ENCODE measurements at places on chromosomes 13 and 19.

DNA sequence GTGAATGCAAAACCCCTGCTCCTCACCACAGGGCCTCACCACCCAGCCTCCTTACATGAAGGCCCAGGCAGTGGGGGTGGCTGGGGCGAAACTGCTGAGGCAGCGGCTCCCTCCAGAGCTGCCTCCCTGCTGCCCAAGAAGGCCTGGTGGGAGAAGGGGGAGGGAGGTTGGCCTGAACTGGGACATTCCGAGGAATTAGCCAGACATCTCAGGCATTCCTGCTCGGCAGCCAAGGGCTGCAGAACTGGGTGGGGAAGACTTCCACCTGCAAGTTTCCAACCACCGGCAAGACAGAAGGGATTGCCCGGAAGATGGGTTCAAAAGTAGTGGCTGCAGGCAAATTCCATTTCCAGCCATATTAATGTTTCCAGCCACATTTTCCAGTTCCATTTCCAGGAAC, 2.3 kb upstream of the PSPN start:
- H3K4me1 ChIP-seq: peaks cover 5% of the 10 kb centered on the region
- DNase-seq: no peak
- no peaks in the 10 kb centered on the region for H3K27me3 ChIP-seq
- H3K27ac ChIP-seq: no peak overlapping the region
- H3K36me3 ChIP-seq: no peaks in the 10 kb centered on the region

GRCh38 chr13:110424569-110425443, 117.7 kb downstream of the COL4A2 start:
- H3K27ac ChIP-seq: no peak overlapping the region
- no peak for DNase-seq
- H3K27me3 ChIP-seq: no peaks in the 10 kb centered on the region
- no peak overlapping the region for H3K4me3 ChIP-seq

DNA sequence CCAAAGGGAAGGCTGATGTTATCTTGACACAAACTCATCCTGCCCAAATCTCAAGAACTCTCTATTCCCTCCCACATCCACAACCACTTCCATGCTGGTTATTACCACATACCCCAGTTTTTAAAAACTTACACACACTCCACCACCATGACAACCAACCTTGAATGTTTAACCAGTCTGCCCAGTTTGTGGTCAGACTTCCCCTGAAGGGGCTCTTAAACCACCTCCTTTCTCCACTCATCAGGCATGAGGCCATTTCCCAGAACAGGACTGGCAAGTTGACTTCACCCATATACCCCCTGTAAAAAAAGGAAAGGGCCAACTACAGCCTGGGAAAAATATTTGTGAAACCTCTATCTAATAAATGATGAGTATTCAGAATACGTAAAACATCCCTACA, 12.4 kb upstream of the ZSCAN4 start:
- no peaks in the 10 kb centered on the region for H3K36me3 ChIP-seq
- H3K4me3 ChIP-seq: no peak overlapping the region
- no peaks in the 10 kb centered on the region for H3K4me1 ChIP-seq
- no peaks in the 10 kb centered on the region for H3K27me3 ChIP-seq
- DNase-seq: no peak

DNA sequence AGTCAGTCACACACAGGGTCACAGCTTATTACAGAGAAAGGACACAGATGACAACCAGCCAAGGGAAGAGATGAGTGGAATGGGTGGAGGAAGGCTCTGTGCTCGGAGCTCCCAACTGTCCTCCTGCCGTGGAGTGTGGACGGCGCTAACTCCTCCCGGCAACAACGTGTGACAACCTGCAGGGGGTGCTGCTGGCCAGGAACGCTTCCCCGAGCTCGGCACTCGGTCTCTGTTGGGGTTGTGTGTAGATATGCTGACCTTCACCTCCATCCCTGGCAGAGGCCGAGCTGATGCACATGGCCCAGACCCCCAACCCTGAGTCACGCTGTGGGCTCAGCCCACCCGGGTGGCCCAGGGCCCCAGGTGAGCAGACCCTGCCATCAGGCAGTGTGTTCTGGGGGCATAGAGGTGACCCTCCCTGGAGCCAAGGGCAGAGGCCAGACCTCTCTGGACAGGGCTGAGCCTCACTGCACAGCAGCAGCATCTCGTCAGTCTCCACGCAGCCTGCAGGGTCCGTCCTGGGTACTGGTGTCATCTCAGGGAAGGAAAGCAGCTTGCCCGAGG, 14.1 kb downstream of the ZNF444 start:
- no peaks in the 10 kb centered on the region for H3K27me3 ChIP-seq
- no peak for DNase-seq
- H3K36me3 ChIP-seq: no peaks in the 10 kb centered on the region
- H3K27ac ChIP-seq: no peak overlapping the region

GRCh38 chr13:78198419-78198818, 279.8 kb upstream of the EDNRB start:
- H3K27me3 ChIP-seq: no peaks in the 10 kb centered on the region
- no peaks in the 10 kb centered on the region for H3K4me1 ChIP-seq
- no peak overlapping the region for H3K4me3 ChIP-seq
- no peaks in the 10 kb centered on the region for H3K36me3 ChIP-seq
- no peak for DNase-seq

DNA sequence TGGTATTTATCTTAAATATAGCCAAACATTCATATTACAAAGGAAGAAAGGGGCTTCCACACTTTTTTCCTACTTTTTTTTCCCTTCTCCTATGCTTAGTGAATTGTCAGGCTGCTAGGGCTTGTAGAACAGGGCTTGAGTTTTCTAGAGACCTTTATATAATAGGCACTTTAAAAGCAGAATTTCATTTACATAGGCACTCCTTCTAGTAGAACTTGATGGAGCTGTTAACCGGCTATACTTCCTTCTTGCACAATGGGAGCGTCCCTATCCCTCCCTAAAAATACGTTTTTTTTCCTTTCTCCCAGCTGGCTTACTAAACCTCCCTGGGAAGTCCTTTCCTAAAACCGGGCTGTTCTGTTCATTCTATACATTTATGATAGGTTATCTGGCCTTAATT, 1.1 kb downstream of the TRIM13 start:
- no peaks in the 10 kb centered on the region for H3K27me3 ChIP-seq
- no peaks in the 10 kb centered on the region for H3K4me1 ChIP-seq
- H3K4me3 ChIP-seq: peak overlapping the region; percentile 68
- DNase-seq: no peak

Measured in MM.1S (cell line).